ENCODE measurements at places on chromosomes 5 and 9.

- peak; percentile 43 for DNase-seq
These were observed 116.5 kb downstream of the SLC1A3 start for GRCh38 chr5:36722900-36723299.

DNA sequence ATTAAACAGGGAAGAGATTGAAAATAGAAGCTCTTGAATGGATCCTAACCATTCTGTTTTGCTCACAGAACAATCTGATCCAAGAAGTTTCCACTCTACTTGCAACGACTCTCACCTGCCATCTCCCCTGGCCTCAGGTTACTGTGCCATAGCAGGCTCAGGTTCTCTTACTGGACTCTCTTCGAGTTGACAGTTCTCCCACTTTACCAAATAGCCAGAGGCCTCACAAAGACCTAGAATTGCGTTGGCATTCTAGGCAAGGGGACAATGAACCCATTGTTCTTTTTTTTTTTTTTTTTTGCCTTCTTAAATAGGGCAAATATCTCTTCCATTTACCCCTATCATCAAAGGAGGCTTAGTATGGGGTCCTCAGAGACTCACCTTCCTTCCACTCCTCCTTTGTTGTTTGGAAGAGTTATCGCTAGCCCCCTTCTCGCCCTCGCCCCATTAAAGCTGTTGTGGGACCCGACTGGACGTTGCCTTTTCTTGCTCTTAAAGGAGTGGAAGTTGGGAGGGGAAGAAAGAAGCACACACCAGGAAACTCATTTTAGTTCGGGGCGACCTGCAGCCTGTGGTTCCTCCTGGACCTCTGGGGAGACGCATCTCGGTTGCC lies 688 bp upstream of the PLPPR1 start:
- DNase-seq, result no peak

DNA sequence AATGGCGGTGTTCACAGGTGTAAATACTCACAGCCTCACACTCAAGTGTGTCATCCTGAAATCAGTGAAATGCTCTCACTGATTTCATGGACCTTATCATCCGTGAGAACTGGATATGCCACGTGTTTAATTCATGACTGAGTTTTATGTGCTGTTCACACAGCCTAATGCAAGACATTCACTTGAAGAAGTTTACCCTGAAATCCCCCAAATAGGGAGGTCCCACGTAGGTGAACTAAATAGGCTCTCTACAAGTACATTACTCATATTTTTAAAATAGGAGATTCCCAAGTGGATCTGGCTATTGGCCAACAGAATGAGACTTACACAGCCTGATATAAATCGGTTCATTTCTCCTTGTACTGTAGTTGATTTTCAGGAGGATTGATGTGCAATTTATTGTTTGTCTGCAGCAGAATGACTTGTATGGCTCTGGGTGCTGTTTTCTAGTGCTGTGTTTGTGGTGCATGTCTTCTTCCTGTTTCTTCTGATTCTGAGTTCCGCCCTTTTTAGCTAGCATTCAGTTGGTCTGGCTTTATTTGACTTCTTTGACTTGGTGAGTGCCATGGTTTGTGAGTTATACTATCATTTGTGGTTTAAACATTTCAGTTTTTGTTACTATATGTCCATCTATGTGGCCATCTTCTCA lies 25.1 kb downstream of the TRIO start:
- no peak for DNase-seq

DNA sequence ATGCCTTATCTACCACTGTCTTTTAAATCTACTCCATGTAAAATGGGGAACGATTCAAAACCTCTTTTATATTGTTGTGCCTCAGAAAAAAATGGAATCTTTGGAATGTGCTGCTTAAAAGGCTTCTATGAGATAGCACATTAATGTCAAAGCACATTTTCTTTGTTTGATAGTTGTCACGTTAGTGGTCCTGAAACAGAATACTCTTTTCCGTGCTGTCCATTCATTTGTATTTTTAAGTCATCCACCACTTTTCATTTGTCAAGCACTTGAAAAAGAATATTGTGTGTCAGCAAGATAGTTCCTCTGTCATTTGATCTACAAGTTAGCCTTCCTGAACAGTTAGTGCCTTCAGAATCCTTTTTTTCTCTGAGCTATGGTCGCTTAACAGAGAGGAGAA lies 246.9 kb downstream of the MAST4 start:
- no peak for DNase-seq

DNA sequence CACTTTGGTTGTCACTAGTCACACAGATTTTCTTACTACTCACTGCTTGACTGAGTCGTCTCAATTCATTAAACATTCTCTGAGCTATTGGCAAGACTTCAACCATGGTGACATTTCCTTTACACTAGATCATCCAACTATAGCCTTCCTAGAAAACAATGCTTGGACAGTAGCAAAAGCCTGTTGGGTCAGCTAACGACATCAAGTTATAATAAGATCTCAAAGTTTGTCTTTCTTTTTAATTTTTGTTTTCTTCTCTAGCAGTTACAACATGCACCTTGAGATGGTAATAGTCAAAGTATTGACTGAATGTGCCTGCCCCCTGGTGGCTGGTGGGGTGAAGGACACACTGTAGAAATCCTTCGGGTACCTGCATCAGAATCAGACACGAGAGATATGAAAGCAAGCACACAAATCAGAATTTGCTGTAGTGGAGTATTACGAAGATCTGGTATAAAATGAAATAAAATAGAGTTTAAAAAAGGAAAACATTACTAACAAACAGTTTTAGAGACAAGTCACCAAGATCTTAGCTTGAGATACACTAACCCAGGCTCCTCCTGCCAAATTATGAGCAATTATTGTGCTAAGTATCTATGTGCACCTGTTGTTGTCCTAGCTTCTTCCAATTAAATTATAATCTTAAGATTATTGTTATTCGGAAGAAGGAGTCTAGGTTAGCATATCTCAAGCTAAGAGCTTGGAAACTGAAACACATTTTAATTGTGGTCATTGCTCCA lies 81.2 kb downstream of the ARL15 start:
- peak; percentile 65 for DNase-seq

DNA sequence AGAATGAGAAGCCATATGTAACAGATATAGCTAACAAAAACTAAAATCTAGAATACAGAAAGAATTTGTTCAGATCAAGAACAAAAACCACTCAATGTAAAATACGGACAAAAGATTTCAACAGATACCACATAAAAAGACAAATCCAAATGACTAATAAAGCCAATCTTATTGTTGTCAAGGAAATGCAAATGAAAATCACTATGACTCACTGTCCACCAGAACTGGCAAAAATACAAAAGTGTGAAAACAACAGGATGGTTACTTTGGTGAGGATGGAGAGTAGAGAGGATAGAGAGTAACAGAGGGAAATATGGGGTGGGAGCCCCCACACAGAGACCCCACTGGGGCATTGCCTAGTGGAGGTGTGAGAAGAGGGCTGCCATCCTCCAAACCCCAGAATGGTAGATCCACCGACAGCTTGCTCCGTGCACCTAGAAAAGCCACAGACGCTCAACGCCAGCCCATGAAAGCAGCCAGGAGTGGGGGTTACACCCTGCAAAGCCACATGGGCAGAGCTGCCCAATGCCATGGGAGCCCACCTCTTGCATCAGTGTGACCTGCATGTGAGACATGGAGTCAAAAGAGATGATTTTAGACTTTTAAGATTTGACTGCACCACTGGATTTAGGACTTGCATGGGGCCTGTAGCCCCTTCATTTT lies 15.2 kb upstream of the RHOBTB3 start:
- no peak for DNase-seq

- DNase-seq, result no peak
These were observed 83.6 kb downstream of the ERMP1 start for GRCh38 chr9:5749306-5749705.

- DNase-seq, result no peak
These were observed 687.8 kb downstream of the SLCO4C1 start for GRCh38 chr5:101608322-101608721.

DNA sequence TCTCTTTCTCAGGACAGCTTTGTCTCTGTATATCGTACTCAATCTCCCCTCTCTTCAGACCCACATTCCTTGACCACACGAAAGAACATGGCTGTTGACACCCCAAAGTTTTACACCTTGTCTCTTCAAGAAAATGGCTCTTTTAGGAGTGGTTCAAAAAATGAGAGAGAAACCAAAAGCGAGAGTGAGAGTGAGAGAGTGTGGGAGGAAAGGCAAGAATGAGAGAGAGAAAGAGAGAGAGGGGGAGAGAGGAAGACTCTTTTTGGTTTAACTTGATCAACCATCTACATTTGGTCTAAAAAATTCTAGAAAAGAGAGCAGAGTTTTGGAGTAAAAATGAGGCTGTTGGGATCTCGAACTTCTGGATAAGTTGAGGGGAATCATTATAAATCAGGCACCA lies 581.8 kb upstream of the WWC1 start:
- no peak for DNase-seq

GRCh38 chr9:17005056-17005823 lies 129.6 kb upstream of the CNTLN start:
- no peak for DNase-seq

GRCh38 chr9:95451065-95451426 lies 65.7 kb downstream of the PTCH1 start:
- DNase-seq, result no peak

DNA sequence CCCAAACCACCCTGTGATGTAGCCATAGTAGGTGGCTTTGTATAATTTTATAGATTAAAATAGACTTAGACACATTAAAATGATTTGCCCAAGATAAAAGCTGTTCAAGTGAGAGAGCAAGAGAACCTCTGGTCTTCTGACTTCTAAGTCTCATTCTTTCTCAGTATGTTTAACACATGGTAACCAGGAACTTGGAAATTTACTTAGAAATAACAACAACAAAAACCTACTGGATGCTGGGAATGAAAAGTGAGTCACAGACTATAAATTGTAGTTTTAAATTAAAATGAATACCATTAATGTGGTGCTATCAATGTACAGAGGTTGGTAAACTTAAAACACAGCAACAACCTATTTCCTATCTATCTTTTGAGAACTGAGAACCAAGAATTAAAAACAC lies 30.4 kb downstream of the HMGCR start:
- DNase-seq, result no peak
